ENCODE measurements at places on chromosomes 2 and 18.

GRCh38 chr2:144083211-144083610 lies 436.7 kb downstream of the ZEB2 start:
- no peak for DNase-seq

DNA sequence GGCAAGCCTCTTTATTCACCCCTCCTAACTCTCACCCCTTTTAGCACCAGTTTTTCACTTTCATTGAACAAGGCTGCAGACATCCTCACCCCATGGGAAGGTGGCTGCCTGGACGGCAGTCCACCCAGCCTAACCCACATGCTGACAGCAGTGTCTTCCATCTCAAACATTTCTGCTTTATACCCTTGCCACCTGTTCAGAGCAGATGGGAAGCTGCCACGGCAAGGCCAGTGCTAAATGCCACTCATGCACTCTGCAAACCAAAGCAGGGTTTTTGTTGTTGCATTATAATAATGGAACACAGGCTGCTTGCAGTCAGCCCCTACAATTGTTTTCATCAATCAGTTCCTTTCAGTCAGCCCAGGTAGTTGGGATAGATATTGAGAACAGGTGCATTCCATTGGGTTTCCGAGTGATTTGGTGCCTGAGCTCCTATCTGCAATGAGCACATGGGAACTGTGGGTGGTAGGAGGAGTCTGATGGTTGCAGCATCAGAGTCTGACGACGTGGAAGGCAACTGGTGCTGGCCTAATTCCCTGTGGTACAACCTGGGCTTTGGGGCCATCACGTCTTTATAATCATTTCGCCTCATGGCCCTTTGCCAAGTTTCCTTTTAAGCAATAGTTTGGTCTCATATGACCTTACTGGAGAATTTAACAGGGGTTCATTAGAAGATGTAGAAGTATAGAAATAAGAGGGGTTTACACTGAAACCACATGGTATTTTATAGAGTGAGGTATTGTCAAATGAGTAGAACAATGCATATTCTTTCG lies 252.5 kb upstream of the SP5 start:
- DNase-seq: no peak

DNA sequence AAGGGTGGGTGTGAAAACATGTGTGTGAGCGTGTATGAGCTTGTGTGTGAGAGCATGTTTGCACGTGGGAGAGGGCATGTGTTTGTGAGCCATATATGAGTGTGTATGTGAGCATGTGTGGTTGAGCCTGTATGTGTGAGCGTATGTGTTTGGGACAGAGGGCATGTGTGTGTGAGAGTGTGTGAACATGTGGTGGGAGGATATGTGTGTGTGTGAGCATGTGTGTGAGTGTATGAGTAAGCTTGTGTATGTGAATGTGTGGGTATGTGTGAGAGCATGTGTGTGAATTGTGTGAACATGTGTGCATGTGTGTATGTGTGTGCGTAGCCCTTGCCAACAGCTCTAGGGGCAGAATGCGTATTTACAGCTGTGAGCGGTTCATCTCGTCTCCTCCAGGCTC lies 163.0 kb downstream of the TMEM200C start:
- no peak for DNase-seq

DNA sequence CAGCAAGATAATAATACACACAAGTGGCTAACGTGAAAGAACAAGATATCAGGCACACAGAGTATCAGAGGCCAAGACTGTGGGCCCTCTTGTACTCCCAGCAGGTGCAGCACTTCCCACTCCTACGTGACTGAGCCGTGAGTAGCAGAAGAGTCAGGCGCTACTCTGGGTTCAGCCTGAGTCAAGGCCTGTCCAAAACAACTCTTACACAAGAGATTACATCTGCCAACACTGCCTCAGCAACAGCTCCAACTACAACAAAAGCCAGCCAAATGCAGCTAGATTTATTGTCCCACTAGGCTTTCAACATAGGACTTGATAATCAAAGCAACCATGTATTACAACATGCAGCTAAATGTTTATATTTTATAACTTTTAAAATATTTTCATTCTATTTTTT lies 56.2 kb downstream of the ITSN2 start:
- no peak for DNase-seq

GRCh38 chr2:169093535-169093934 lies 24.2 kb downstream of the DHRS9 start:
- no peak for DNase-seq

GRCh38 chr18:35478520-35479435 lies 19.0 kb downstream of the INO80C start:
- no peak for DNase-seq

Measured in cerebellar nuclear complex (tissue), 1 donor.